NCI-H524 treated with DMSO at 0.1 percent for 48 hours (cell line): ENCODE measurements at places on chromosomes 13 and 19.
A peak's percentile ranks its signal among the peaks of the same experiment; 100 is the strongest.

GRCh38 chr13:80196756-80197155 is 144.2 kb downstream of the SPRY2 start:
- DNase-seq: no peak

GRCh38 chr19:5456841-5457200 is 1.6 kb downstream of the ZNRF4 start:
- DNase-seq: no peak

- DNase-seq: no peak
Measured at GRCh38 chr13:28530729-28531076, 35.8 kb upstream of the FLT1 start.

- DNase-seq: no peak
Measured at GRCh38 chr13:113089693-113090414, 15.7 kb upstream of the F7 start.

DNA sequence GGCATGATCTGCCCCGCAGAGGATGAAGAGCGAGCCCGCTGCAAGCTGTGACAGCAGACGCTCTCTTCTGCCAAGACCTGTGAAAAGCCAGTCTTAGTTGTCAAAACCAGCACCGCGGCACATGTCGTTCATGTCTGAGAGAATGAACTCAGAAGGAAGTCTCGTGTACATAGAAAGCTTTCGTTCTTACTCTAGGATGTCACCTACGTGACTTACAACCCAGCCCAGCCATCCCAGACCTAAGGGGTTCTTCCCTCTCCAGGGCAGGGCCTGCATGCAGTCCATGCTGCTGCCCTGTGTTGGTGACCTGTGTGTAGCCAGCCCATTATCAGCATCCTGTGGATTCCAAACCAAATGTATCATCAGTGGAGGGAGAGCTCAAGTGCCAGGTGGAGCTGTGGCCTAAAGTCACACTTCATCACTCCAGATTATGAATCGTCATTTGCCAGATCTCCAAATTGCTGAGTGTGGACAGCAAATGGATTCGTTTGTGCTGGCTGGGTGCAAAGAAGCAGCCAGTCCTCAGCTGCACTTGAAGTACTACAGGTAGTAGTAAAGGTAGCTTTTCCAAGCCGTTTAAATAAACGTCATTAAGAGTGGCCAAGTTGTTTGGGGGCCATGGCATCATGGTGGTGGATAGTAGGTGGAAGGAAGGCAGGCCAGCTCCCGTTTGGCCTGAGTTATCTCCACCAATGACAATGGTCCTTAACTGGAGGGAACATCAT is 73.9 kb upstream of the GPR183 start:
- no peak for DNase-seq

DNA sequence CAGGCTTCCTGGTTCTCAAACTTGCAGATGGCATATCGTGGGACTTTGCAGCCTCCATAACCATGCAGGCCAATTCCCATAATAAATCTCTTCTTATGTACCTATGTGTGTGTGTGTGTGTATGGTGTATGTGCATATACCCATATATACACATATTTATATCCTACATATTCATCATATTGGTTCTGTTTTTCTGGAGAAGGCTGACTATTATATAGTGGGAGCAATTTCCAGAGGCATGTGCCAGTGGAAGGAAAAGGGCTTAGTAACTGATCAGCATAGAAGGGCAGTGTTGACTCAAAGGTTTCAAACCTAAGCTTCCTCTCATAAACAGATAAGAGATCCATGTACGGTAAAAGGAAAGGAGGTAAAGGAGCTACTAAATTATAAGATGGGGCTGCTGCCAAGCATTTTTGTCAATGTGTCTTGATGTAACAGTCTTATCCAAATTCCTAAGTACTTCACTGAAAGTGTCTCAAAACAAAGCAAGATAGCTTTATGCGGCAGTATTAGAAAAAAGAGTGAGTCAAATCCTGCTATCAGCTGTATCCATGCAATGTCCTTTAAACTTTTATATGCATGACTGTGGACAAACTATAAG is 432.1 kb downstream of the TBC1D4 start:
- no peak for DNase-seq

- no peak for DNase-seq
Measured at GRCh38 chr13:47004027-47004426, 107.2 kb upstream of the HTR2A start.

GRCh38 chr13:29936956-29937355 is 86.5 kb upstream of the UBL3 start:
- no peak for DNase-seq

DNA sequence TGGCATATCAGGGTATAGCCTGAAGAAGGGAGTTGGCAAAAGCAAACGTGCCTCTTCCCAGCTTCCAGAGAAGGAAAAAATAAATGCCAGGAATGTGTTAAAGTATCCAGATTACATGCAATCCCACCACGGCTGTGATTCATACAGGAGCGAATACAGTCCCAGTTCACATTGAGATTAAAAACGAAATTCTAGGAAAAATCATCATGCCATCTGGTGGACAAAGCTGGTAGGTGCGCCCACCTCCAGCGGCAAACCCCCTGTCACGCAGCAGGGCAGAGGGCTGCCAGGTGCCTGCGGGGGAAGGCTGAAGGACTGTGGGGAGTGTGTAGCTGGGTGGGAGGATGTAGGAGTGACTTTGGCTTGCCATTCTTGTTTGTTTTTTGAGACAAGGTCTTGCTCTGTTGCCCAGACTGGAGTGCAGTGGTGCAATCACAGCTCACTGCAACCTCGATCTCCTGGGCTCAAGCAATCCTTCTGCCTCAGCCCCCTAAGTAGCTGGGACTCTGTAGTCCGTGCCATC is 6.4 kb upstream of the DMWD start:
- no peak for DNase-seq

GRCh38 chr13:75685239-75685697 is 49.1 kb downstream of the LMO7 start:
- no peak for DNase-seq

DNA sequence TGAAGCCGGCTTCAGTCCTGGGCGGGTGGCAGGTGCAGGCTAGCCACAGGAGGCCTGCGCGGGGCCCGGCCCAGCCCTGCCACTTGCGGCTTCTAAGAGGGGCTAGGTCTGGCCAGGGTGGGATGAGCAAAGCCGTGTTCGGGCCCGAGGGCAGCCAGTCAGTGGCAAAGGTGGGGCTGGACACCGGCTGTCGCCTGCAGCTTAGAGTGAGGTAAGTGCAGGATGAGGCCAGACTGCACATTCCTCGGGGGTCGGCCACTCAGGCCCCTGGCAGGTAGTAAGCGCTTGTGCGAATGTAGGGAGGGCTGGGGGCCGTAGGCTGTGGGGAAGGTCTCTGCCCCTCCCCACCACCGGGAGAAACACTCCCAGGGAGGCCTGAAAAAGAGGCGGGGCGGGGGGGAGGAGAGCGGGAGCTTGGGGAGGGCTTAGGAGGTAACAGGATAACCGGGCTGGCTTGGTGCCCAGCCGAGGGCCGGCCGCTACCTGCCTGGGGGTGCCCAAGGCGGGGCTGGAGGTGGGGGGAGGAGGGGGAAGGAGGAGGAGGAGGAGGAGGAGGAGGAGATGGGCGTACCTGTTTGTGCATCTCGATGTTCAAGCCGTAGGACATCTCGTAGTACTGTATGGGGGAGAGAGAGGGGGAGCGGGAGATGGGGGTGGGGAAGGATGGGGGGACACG is 6.4 kb downstream of the TLE5 start:
- DNase-seq: no peak

- DNase-seq: no peak
Measured at GRCh38 chr13:98365302-98365701, 188.2 kb upstream of the RNF113B start.

DNA sequence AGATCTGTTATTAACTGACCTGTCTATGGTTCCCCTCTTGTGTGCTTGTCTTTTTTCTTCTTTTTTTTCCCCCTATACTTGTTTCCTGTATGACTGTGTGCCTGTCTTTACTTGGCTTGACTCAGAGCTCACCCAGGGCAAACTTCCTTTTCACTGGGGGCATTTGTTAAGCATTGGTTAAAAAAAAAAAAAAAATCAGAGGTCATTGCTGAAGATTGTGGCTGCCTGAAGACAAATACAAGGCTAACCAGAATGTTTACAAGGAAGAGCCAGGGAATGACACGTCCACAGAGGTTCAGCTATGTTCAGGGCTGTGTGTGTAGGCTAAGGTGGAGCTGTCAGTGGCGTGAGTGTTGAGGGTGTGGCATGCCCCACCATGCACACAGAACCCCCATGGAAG is 47.1 kb downstream of the LNX2 start:
- DNase-seq: no peak

- no peak for DNase-seq
Measured at GRCh38 chr13:50025436-50025835, 10.2 kb downstream of the KCNRG start.

- no peak for DNase-seq
Measured at GRCh38 chr19:55306712-55307111, 18.4 kb downstream of the TMEM150B start.

GRCh38 chr19:1590641-1591397 is 1.8 kb downstream of the MBD3 start:
- DNase-seq: no peak

DNA sequence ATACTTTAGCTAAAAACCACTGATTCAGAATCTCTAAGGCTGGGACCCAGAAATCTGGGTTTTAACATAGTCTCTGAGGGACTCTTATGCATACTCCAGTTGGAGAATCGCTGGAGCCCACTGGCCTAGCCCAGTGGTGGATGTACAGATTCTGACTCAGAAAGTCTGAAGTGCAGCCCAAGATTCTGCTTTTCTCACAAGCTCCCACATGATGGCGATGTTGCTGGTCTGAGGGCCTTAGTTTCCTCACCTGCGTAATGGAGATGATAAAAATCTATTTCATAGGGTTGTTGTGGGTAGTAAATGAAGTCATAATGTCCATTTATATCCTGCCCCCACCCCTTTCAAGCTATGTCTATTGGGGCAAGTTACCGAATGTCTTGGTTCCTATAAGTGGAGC is 7.7 kb upstream of the CDADC1 start:
- DNase-seq: no peak

DNA sequence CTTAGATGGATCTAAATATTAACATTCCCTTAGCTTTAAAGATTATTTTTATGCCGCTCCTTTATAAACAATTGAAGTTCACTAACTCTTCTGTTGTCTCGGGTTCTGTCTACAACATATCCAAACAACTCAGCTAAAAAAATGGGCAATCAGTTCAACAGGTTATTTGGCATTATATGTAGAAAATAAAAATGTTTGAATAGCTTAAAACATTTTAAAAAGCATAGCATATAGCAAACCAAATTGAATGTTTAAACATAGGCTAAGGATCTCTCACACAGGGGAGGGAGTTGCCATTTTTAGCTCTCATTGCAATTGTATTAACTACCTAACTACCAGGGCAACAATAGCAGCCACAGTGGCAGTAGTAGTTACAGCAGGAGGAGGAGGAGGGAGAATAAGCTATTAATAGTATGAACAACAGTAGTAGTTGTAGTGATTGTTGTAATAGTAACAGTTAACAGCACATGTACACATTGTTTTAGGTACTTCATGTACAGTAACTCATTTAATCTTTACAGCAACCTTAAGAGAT is 404.2 kb downstream of the KCNRG start:
- DNase-seq: no peak

DNA sequence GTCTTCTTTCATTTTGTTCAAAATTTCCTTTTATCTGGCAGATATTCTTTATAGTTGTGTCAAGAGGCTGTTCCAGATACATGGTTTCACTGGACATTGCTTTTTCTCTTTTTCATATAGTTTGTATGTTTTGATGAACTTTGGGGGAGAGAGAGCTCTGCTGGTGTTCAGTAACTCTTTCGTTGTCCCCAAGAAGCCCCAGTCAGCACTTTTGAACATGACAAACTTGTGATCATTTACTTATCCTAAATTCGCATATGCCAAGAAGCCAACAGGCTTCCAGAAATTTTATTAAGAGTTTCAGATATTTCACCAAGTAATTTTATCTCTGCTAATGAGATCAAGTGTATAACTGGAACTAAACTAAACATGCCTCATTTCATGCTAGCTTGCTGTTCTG is 275.8 kb upstream of the GPC6 start:
- DNase-seq: no peak

- no peak for DNase-seq
Measured at GRCh38 chr13:90889906-90890834, 457.3 kb upstream of the MIR17HG start.

GRCh38 chr13:65653613-65654012 is 1576.5 kb downstream of the PCDH9 start:
- DNase-seq: no peak

GRCh38 chr13:73952648-73953047 is 181.6 kb downstream of the KLF12 start:
- no peak for DNase-seq

GRCh38 chr13:74040200-74040599 is 94.0 kb downstream of the KLF12 start:
- DNase-seq: peak; percentile 4

DNA sequence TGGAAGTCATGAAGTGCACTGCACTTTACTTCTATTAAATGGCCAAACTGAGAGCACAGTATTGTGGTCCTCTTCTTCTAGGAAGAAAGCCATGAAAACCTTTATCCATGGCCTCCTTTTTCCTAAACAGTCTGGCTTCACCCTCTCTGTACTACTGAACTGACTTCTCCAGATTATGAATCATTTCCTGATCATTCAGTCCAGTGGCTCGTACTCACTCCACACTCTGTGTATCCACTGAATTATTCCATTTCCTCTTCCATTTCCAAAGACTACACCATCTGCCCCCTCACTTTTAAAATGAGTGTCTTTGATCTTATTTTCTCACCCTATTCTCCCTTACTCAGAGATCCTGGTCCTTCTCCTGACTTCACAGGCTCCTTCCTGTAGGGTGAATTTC is 29.7 kb upstream of the FREM2 start:
- DNase-seq: no peak

- no peak for DNase-seq
Measured at GRCh38 chr19:11279505-11280236, 16.3 kb upstream of the TSPAN16 start.

GRCh38 chr13:41603917-41604316 is 146.6 kb downstream of the RGCC start:
- no peak for DNase-seq

DNA sequence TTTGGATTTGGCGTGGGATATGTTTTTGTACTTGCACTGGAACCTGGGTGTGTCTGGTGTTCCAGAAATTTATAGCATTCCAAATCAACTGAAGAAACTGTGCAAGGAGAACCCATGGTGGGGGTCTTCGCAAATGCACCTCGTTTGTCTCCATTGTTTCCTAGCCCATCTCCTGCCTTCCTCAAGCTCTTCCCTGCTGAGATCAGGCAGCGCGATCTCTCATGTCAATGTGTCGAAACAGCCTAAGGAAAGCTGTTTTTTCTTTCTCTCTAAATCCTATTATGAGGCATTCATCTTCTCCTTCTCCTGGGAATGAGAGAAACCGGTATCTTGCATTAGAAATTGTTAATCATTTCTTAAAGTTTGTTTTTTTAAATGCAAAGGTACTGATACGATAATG is 131.0 kb downstream of the KLF5 start:
- no peak for DNase-seq
